ENCODE measurements at places on chromosomes 5 and 9.

- H3K27me3 ChIP-seq, result no peaks in the 10 kb centered on the region
- no peak overlapping the region for H3K27ac ChIP-seq
- no peak overlapping the region for H3K4me3 ChIP-seq
- peaks cover 76% of the 10 kb centered on the region for H3K36me3 ChIP-seq
- DNase-seq, result no peak
- H3K4me1 ChIP-seq, result no peaks in the 10 kb centered on the region
Observed at GRCh38 chr9:76644171-76644570, 120.1 kb upstream of the PCA3 start.

DNA sequence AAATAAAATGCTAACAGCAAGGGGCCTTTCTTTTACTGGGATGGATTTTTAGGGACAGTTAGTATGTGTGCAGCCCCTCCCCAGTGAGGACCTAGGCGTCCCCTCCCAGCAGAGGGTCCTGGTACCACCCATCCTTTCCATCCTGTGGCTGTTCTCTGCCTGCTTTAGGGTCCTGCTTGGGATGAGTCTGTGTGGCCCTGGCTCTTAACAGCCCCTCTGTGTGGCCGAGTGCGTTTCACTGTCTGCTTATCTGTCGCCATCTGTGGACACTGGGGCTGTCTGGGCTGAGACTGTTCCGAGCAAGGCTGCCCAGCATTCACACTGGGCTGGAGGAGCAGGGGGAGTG lies 17.0 kb downstream of the WNK2 start:
- no peak for DNase-seq
- H3K27ac ChIP-seq, result no peak overlapping the region
- peaks cover 11% of the 10 kb centered on the region for H3K27me3 ChIP-seq

GRCh38 chr9:115913696-115914095 lies 239.9 kb upstream of the PAPPA start:
- no peaks in the 10 kb centered on the region for H3K27me3 ChIP-seq
- no peaks in the 10 kb centered on the region for H3K36me3 ChIP-seq
- H3K4me1 ChIP-seq, result peaks cover 3% of the 10 kb centered on the region
- peak overlapping the region; percentile 85 for H3K27ac ChIP-seq

GRCh38 chr9:37004424-37004935 lies 29.6 kb downstream of the PAX5 start:
- H3K4me3 ChIP-seq, result no peak overlapping the region
- H3K27ac ChIP-seq, result no peak overlapping the region
- H3K27me3 ChIP-seq, result peaks cover 86% of the 10 kb centered on the region
- peaks cover 7% of the 10 kb centered on the region for H3K4me1 ChIP-seq
- H3K36me3 ChIP-seq, result no peaks in the 10 kb centered on the region

- H3K4me1 ChIP-seq, result peaks cover 50% of the 10 kb centered on the region
- DNase-seq, result peak; percentile 78
- H3K4me3 ChIP-seq, result no peak overlapping the region
- H3K27ac ChIP-seq, result peak overlapping the region; percentile 45
- H3K27me3 ChIP-seq, result no peaks in the 10 kb centered on the region
Observed at GRCh38 chr9:121885345-121885901, 207.7 kb downstream of the TTLL11 start.

- no peak for DNase-seq
- H3K27ac ChIP-seq, result no peak overlapping the region
- H3K36me3 ChIP-seq, result no peaks in the 10 kb centered on the region
- H3K4me3 ChIP-seq, result no peak overlapping the region
- H3K27me3 ChIP-seq, result peaks cover 9% of the 10 kb centered on the region
Observed at GRCh38 chr9:114109124-114109523, 10.0 kb upstream of the KIF12 start.

DNA sequence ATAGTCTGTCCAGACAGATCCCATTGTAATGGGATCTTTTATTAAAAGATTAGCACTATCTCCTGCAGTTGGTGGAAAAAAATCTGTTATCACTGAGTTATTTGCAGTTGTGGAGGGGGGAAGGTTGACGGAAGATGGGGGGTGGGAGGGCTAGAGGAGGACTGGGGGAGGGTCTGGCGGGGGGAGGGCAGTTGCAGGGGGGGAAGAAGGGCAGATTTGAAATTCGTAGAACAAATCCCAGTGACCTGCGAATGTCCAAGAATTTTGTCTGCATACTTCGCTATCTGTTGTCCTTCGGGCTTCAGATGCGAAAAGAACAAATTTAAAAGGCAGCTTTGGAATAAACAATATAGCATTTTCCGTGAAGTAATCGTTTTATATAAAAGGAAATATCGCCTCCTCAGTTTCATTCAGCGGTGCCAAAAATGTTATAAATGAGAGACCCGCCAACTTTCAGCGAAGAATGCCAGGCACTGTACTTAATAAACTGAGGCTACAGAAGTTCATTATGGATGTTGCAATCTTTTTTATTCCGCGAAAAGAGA lies 1.3 kb upstream of the FST start:
- no peak for DNase-seq
- H3K27me3 ChIP-seq, result no peaks in the 10 kb centered on the region
- H3K36me3 ChIP-seq, result peaks cover 9% of the 10 kb centered on the region

GRCh38 chr5:139851558-139851957 lies 56.0 kb downstream of the PSD2 start:
- no peak for DNase-seq
- no peaks in the 10 kb centered on the region for H3K27me3 ChIP-seq
- peaks cover 5% of the 10 kb centered on the region for H3K4me1 ChIP-seq
- H3K4me3 ChIP-seq, result no peak overlapping the region

GRCh38 chr9:135920256-135920930 lies 13.0 kb upstream of the CAMSAP1 start:
- no peaks in the 10 kb centered on the region for H3K4me1 ChIP-seq
- H3K4me3 ChIP-seq, result no peak overlapping the region
- peaks cover 13% of the 10 kb centered on the region for H3K36me3 ChIP-seq
- H3K27me3 ChIP-seq, result no peaks in the 10 kb centered on the region
- no peak for DNase-seq

DNA sequence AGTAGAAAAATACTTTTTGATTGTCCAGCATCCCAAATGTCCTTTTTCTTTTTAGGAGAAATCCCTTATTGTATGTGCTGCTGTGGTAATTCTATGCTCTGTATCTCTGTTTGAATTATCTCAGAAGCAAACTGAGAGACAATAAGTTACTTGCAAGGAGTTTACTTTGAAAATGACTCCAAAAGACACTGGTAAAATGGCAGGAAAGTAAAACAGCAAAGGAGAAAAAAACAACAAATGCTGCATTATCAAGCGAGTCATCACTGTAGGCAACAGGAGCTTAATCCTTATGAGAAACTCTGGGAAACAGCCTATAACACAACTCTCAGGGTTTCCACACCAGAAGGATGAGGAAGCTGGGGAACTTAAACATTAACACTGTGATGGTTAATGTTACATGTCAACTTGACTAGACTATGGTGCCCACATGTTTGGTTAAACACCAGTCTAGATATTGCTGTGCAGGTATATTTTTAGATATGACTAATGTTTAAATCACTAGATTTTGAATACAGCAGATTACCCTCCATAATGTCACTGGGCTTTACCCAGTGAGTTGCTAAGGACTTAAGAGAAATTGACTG lies 92.6 kb upstream of the GAS1 start:
- no peak overlapping the region for H3K27ac ChIP-seq
- no peak overlapping the region for H3K4me3 ChIP-seq
- no peaks in the 10 kb centered on the region for H3K27me3 ChIP-seq
- peaks cover 2% of the 10 kb centered on the region for H3K4me1 ChIP-seq

DNA sequence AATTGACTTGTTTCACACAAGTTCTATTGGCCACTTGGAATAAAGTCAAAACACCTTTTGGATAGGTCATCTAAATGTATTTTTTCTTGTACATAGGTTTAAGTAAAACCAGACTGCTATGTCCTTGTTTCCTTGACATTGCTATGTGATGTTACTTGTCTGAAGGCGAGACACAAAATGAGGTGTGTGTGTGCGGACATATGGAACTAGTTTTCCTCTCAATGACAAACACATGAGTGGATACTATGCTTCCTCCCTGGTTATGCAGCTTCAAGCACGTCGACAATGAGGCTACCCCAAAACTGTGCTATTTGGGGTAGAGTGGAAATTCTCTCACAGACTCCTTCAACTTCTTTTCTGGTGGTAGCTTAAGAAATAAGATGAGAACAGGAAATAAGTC lies 276.8 kb downstream of the GAS1 start:
- no peak for DNase-seq
- H3K4me1 ChIP-seq, result peaks cover 16% of the 10 kb centered on the region
- no peaks in the 10 kb centered on the region for H3K27me3 ChIP-seq
- H3K36me3 ChIP-seq, result no peaks in the 10 kb centered on the region
- H3K27ac ChIP-seq, result no peak overlapping the region

DNA sequence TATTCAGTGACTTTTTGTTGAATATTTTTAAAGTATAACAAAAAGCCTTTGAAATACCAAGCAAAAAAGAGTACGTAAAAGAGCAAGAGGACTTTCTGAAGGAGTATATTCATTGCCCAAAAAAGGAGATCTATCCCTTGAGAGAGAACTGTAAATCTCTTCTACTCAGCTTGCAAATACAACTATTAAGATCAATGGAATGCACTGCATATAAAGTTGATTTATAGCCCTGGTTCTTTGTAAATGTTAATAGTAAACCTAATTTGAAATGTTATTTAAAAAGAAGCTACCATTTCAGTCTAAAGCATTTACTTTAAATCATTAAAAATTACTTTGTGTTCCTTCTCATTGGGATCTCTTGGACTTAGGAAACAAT lies 168.1 kb downstream of the PDE4D start:
- peak; percentile 50 for DNase-seq
- no peaks in the 10 kb centered on the region for H3K36me3 ChIP-seq
- peaks cover 2% of the 10 kb centered on the region for H3K4me1 ChIP-seq

- H3K36me3 ChIP-seq, result no peaks in the 10 kb centered on the region
- H3K4me3 ChIP-seq, result no peak overlapping the region
- peaks cover 6% of the 10 kb centered on the region for H3K4me1 ChIP-seq
- DNase-seq, result no peak
- no peak overlapping the region for H3K27ac ChIP-seq
Observed at GRCh38 chr9:91680106-91680505, 256.5 kb upstream of the NFIL3 start.

- peaks cover 5% of the 10 kb centered on the region for H3K4me1 ChIP-seq
- H3K27me3 ChIP-seq, result no peaks in the 10 kb centered on the region
- H3K4me3 ChIP-seq, result no peak overlapping the region
Observed at GRCh38 chr5:99058466-99058865, 129.7 kb upstream of the CHD1 start.

GRCh38 chr9:112489876-112490666 lies 3.4 kb downstream of the KIAA1958 start:
- H3K27me3 ChIP-seq, result no peaks in the 10 kb centered on the region
- no peak for DNase-seq
- H3K27ac ChIP-seq, result no peak overlapping the region
- H3K36me3 ChIP-seq, result peaks cover 3% of the 10 kb centered on the region
- peaks cover 2% of the 10 kb centered on the region for H3K4me1 ChIP-seq
- H3K4me3 ChIP-seq, result no peak overlapping the region

GRCh38 chr5:170597872-170598271 lies 94.1 kb downstream of the KCNIP1 start:
- H3K4me1 ChIP-seq, result peaks cover 23% of the 10 kb centered on the region
- no peaks in the 10 kb centered on the region for H3K36me3 ChIP-seq
- H3K27me3 ChIP-seq, result no peaks in the 10 kb centered on the region
- DNase-seq, result peak; percentile 42
- no peak overlapping the region for H3K4me3 ChIP-seq

DNA sequence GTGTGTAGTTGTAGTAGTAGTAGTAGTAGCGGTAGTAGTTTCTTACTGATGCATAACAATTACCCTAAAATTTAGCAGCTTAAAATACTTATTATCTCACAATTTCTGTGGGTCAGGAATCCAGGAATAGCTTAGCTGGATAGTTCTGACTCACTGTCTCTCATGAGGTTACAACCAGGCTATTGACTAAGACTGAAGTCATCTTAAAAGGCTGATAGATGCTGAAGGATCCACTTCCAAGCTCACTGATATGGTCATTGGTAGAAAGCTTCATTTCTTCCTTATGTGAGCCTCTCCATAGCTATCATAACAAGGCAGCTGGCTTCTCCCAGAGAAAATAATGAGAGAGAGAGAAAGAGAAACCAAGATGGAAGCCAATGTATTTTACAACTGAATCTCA lies 147.5 kb upstream of the FBXL17 start:
- peak; percentile 60 for DNase-seq
- no peaks in the 10 kb centered on the region for H3K27me3 ChIP-seq
- H3K36me3 ChIP-seq, result no peaks in the 10 kb centered on the region
- H3K4me3 ChIP-seq, result no peak overlapping the region
- no peaks in the 10 kb centered on the region for H3K4me1 ChIP-seq

GRCh38 chr9:131095666-131096268 lies 564 bp upstream of the AIF1L start:
- peaks cover 50% of the 10 kb centered on the region for H3K4me1 ChIP-seq
- no peaks in the 10 kb centered on the region for H3K36me3 ChIP-seq
- no peak for DNase-seq
- peak overlapping the region; percentile 68 for H3K4me3 ChIP-seq

GRCh38 chr9:132683873-132684272 lies 13.6 kb downstream of the GTF3C4 start:
- H3K27ac ChIP-seq, result no peak overlapping the region
- H3K36me3 ChIP-seq, result peaks cover 32% of the 10 kb centered on the region
- DNase-seq, result no peak
- peaks cover 2% of the 10 kb centered on the region for H3K4me1 ChIP-seq

DNA sequence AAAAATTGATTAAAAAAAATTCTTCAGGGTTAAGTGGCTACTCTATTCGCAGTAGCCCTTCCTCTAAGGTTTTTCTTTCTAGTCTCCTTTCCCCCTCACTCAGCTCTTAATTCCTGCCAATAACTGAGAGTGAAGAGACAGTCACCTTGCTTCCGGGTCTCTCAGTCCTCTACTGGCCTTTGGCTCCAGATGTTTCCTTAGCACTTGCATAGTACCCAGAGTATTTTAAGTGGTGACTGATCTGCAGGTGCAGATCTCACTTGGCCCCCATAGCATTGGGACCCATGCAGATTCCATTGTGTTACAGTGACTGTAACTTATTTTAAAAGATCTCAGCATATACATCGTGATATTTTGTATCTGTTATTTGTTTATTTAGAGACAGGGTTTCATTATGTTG lies 66.2 kb downstream of the GCNT1 start:
- DNase-seq, result no peak
- no peak overlapping the region for H3K27ac ChIP-seq
- peaks cover 48% of the 10 kb centered on the region for H3K27me3 ChIP-seq
- H3K36me3 ChIP-seq, result no peaks in the 10 kb centered on the region

DNA sequence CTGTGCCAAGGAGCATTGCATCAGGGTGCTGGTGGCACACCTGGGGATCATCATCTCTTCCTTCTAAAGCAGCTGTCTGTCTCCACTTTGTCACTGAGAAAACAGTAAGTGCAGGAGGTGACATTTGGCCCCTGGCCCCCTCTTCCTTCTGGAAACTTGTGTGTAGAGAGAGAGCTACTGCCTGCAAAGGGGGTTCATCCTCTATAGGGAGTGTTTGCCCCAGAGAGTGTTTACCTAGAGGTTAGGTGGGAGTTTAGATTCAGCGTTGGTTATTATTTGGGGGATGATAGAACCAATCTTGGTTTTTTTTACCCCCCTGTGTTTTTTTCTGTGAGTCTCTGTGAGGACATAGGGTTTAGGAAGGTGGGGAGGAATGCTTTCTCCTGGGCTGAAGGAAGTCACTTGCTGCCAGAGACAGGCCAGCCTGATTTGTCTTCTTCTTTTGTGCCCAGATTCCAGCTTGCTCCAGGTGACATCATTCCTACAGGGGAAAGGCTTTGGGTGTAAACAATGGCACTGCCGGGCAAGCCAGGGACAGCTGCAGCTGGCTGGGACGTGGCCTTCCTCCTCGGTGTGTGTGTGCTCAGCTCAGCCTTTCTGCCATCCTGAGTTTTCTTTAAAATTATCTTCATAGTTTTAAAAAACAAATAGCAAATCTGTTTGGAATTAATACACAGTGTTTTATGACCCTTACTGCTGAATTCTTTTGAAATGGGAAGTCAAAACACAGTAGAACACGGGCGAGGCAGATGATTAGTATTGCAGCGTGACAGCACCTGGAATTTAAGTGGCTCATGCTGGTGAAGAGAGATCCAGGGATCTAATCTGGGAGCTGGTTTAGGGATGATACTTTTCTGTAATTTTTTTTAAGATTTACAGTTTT lies 24.5 kb downstream of the PRRC2B start:
- no peak overlapping the region for H3K4me3 ChIP-seq
- peaks cover 47% of the 10 kb centered on the region for H3K4me1 ChIP-seq
- peak; percentile 45 for DNase-seq
- peak overlapping the region; percentile 40 for H3K27ac ChIP-seq

Measured in mesenchymal stem cell (in vitro differentiated cells and primary cell).